T-helper 9 cell (primary cell): ENCODE measurements at places on chromosomes 6 and 20.

- DNase-seq = no peak
These were observed 83.3 kb upstream of the SIRPA start for GRCh38 chr20:1811621-1812498.

- no peak for DNase-seq
These were observed 336.9 kb upstream of the RSPO3 start for GRCh38 chr6:126781582-126781981.

DNA sequence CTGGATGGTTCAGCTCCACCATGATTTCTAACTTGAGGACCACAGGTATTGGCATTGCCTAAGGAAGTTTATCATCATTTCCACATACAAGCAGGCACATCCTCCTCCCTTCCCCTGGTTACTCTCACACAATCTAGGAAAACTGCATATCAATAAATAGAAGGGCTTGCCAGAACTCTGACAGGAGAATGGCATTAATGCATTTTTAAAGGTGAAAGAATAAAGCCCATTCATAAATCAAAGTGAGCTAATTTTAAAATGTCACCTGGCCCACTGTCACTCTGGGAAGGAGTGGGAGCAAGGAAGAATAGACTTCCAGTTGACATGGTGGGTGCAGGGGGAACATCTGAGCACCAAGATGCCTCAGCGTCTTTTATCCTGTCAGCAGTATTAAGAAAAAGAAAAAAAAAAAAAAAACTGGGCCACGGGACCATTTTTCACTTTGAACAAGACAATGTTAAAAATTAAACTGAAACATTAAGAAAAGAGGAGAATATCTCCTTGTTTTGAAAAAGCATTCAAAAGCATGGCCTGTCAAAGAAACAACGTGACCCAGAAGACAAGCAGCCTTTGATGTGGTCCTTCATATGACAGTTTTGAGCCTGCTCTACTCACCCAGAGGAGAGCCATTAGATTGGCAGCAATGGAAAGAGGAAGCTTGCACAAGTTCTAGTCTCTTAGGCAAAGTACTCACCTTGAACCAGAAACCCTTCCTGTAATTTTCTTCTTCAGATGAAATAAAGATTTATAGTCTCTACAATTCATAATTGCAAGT lies 39.3 kb upstream of the SMLR1 start:
- no peak for DNase-seq

GRCh38 chr6:12017263-12017662 lies 5.2 kb downstream of the HIVEP1 start:
- no peak for DNase-seq

- DNase-seq = no peak
These were observed 8.7 kb downstream of the MTHFD1L start for GRCh38 chr6:150874179-150874578.

DNA sequence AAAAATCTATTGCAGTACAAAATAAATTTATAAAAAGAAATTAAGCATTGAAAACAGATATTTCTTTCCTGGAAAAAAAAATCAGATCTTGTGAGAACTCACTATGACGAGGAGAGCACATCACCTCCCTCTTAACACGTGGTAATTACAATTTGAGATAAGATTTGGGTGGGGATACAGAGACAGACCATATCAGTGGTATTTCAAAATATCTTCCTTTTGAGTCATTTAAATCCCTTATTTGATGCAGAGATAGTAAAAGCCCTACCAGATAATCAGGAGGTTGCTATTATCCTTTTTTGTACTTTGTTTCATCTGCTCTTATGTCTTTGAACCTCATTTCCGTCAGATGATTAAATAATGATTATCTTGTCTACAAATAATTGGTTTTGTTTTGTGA lies 800.4 kb downstream of the KIF16B start:
- DNase-seq = no peak

DNA sequence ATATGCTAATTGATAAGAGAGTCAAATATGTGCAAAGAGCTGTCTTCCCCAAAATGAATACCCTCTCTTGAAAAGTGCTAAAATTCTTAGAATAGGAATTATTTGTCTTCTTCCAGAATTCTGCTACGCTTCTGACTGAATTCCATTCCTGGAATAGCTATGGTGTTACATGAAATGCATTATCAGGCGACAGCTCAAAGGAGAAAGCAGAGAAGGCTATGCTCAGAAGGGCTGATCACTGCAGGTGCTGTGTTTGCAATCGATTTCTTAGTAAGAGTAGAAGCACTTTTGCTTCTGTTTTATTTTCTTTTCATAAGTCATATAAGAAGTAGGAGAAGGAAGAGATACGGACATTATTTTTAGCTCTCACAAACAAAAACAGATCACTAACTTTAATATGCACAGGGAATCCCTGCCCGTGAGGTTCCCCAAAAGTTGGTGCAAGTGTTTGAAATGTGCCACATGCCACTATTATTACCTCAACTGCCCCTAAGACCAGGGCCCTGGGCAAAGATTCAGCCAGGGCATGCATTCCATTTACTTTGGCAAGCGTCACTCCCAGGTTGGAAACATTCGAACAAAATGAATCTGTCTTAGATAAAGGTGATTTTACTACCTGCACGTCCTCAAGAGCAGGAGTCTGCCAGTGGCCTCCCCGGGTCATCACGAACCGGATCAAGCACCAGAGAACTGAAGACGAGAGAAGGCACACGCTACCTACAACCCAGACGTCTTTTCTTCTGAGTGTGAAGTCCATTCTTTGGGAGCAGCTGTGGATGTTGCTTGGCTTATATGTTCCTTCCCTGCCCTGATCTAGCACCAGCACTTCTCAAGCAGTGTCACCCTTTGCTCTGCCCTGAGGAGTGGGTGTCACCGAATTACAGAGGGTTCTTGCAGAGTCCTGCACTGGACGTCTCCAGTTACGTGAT lies 7.2 kb downstream of the MYLK4 start:
- DNase-seq = no peak

- DNase-seq = no peak
These were observed 34.5 kb upstream of the MAS1L start for GRCh38 chr6:29522227-29522626.

DNA sequence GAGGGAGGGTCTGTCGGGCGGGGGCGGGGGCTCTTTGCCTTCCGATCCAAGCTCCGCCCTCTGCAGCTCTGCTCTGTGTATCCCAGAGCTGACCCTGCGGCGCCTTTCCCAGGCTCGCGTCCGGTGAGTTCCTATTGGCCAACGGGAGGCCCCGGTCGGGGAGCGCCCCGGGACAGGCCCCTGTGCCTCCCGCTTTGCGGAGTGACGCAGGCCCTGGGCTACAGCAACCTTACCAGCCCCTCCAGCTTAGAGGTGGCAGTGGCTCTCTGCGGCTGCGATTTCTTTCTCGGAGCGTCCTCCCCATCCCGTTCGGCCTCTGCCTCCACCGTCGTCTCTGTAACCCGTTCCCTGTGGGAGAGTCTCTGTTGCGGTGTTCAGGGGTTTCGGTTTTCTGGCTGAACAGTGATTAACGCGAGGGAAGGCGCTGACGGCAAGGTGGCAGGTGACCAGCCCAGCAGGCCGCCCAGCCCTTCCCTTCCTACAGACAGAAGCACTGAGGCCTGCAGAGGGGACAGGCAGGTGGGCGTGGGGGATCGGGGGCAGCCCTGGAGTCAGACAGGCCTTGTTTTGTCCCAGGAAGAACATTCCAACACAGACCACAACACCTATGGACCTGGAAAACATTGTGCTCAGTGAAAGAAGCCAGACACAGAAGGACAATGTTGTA lies 18.1 kb upstream of the CEBPB start:
- DNase-seq = no peak

GRCh38 chr6:20793174-20793573 lies 258.9 kb downstream of the CDKAL1 start:
- DNase-seq = no peak

- no peak for DNase-seq
These were observed 135.9 kb downstream of the AGPAT4 start for GRCh38 chr6:161137839-161138542.

- no peak for DNase-seq
These were observed 33.3 kb upstream of the ECHDC1 start for GRCh38 chr6:127376685-127377084.

DNA sequence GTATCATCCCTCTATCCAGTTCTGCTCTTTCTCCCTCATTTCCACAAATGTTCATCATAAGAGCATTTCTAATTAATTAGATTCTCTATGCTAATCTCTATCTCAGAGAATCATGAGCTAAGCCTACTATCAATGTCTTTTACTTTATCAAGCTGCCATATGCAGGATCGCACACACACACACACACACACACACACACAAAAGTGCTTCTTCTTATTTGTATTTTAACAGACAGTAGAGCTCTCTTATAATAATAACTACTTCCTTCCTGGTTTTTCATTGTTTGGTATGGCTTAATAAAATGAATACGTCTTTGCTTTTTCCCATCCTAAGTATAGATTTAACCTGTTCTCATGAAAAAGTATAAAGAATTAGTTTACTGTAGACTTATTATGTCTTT lies 170.2 kb downstream of the HAO1 start:
- no peak for DNase-seq

DNA sequence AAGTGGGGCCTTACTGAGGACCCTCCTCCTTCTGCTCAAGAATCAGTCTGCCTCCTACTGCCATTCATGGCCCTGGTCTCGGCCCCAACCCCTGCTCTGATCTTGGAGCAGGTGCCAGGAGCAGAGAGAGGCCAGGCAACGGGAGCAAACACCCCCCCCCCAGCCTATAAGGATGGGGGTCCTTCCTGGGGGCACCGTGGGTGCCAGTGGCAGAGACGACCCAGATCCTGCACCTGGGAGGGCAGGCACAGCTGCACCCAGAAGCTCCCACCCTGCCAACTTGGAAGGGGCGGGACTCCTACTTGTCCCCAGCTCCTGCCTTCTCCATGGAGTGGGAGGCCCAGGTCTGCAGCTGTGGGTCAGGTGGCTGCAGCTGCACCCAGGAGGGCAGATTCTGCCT lies 183.2 kb downstream of the EYA4 start:
- DNase-seq = no peak

- no peak for DNase-seq
These were observed 239.7 kb downstream of the TTLL2 start for GRCh38 chr6:167564416-167565250.

DNA sequence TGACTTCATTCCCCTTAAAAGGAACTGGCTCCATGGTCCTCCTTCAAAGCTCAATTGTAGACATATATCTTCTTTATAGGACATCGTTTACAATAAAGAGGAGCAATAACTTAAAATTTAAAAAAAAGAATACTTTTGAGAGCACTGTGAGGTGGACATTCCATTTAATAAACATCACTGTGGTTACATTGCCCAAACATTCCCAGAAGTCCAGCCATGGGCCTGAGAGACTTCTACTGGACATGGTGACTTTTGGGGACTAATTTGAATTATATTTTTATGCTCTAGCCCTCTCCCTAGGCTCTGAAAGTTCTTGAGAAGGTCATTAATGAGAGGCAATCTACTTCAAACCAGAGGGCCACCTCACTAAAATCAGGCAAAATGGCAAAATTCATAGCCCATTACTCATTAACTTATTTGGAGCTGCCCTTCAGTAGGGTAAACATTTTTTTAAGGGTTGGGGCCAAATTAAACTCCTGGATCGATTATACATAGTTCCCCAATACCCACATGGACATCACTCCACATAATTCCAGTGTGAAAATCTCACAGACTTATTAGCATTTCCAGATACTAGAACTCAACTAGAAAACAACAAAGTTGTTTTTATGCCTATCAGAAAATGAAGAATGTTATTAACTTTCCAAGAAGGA lies 17.1 kb downstream of the ISM1 start:
- no peak for DNase-seq

- DNase-seq = no peak
These were observed 43.7 kb downstream of the APCDD1L start for GRCh38 chr20:58471193-58472164.

- DNase-seq = no peak
These were observed 6.8 kb downstream of the ACSS2 start for GRCh38 chr20:34883087-34883688.

DNA sequence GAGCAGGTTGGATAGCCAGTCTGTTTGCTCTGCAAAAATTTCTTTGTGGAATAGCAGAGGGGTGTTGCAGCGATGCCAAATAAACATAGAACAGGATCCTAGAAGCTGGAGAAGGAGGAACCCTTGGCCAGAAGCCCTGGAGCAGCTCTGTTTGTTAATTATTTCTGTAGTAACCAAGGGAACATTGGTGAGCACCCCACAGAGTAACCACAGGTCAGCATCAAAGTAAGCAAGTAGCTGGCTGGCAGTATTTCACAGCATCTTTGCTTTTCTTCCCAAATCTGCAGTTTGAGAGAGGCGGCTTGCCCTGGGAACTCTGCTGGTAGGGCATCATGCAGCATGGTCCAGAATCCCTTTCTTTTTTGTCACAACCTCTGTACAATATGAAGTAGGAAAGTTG lies 12.7 kb upstream of the APMAP start:
- DNase-seq = no peak

- no peak for DNase-seq
These were observed 444.2 kb downstream of the HTR1B start for GRCh38 chr6:77019081-77019480.

DNA sequence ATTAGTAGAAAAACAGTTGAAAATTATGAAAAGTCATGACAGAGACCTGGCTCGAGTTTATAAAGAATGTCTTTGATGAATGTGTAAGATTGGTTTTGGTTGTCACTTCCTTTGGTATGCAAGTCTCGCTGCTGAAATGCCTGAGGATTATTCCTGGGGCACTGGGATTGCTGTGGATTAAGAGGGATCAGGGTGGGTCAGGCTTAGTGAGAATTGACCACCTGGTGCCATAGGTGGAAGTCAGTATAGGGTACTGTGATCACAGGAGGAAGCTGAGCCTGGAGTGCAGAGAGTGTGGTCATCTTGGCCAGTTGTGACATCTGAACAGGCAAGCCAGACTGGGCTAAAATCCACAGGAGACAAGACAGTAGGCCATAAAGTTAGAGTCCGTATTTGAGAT lies 34.9 kb downstream of the CEP43 start:
- DNase-seq = no peak

GRCh38 chr20:1373036-1373435 lies 19.8 kb downstream of the FKBP1A start:
- DNase-seq = no peak

DNA sequence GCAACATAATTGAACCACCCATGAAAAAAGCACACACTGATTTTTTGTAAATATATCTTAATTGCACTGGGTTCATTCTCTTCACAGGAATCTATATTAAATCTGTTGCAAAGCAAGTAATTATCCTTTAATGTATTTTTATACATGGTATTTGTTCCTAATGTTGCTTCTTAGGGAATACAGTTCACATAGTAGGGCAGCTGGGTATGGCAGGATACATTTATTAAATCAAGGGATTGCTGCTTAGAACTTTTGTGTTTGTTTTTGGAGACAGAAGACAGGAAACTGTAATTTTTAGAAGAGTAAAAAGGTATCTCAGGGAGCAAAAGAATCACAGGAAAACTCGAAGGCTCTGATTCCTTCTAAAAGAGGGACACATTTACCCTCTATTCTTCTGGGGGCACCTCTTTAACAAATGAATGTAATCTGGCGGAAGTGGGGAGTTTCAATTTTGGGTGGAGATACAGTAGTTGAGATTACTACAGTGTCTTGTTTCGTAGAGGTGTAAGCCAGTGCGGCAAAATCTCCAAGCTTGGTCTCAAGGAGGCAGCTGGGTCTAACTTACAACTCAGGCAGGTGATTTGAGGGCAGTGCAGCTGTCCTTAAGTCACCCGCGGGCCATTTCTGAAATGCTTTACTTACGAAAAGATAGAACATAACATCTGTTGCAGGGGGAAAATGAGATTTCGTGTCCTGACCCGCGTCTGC lies 812 bp upstream of the SMIM13 start:
- DNase-seq = no peak
